ENCODE measurements at places on chromosomes 1 and 21.

DNA sequence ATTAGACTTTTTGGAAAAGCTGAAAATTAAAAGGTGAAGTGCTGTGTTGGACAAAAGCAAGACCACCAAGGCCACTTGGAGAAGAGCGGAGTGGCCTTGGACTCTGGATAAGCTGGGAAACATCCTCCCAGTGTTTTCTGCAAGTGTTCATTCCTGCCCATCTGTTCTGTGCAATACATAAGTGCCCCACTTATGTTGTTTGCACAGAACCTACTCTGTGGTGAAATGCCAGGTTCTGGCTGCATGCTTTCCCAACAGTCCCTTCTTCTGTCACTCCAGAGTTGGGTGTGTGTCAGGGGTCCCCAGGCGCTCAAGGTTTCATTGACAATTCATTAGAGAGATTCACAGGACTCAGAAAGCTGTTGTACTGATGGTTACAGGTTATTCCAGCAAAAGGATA is 30.3 kb downstream of the NHLH2 start:
- no peak for DNase-seq

DNA sequence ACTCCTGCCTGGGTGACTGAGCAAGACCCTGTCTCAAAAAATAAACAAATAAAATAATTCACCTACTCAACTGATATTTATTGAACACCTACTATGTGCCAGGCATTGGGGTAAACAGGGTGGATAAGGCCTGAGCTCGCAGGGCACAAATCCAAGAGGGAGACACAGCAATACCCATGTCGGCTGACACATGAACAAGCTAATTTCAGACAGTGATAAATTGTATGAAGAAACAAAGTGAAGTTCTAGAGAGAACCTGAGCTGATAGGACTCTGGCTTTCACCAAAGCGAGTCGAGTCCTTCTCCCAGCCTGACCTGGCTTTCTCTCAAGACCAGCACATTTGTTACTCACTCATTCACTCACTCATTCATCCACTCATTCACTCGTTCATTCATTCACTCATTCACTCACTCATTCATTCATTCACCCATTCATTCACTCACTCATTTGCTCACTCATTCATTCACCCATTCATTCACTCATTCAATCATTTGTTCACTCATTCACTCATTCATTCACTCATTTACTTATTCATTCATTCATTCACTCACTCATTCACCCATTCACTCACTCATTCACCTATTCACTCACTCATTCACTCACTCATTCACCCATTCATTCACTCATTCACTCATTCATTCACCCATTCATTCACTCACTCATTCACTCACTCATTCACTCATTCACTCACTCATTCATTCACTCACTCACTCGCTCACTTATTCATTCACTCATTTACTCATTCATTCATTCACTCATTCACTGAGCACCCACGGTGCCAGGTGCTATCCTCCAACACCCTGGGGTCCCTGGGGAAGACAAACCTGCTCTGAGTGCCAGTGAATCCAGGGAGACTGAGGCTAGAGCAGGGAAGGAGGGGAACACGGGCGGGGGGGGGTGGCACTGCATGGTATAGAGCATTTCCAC is 37.4 kb upstream of the CASZ1 start:
- DNase-seq: no peak

DNA sequence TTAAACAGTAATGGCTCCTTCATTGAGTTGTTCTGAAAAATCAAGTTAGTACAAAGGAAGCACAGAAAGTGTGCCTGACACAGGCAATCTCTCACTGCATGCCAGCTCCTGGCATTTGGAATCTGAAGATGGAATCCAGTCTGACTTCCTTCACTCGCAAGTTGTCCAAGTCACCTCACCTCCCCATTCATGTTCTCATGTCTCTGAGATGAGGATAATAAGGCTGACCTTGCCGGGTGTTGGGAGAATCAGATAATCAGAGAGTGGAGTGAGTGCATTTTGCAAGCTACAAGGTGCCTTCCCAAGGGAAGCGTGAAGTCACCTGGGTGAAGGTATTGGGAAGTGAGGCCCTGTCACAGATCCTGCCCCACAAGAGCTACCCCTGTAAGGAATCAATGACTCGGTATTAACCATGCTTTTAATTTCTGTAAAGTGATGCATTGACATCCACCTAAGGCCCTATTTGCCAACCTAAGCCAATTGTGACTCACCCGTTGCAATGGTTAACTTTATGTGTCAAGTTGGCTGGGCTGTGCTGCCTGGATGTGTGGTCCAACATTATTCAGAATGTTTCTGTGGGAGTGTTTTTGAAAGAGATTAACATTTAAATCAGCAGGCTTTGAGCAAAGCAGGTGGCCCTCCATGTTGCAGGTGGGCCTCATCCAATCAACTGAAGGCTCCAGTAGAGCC is 62.5 kb upstream of the TARBP1 start:
- no peak for DNase-seq

GRCh38 chr1:2204415-2205190 is 10.0 kb upstream of the FAAP20 start:
- DNase-seq: peak; percentile 82

DNA sequence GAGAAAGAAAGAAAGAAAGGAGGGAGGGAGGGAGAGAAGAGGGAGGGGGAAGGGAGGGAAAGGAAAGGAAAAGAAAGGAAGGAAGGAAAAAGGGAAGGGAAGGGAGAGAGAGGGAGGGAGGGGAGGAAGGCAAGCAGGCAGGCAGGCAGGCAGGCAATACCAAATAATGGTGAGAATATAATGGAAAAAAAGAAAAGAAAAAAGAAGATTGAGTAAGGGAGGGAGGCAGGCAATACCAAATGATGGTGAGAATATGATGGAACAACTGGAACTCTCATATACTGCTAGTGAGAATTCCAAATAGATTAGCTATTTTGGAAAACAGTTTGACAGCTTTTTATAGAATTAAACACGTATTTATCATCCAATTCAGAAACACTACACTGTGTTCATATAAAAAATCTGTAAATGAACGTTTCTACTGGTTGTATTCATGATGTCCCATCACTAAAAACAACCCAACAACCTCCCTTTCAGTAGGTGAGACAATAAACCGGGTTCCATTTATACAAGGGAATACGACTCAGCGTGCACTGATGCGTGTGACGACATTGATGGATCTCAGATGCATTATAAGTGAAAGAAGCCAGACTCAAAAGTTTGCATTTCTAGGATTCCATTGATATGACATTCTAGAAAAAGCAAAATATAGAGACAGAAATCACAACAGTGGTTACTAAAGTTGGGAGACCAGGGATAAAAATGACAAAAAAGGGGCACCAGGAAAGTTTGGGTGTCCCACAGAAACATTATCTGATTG is 226.4 kb downstream of the DSCAM start:
- no peak for DNase-seq

- no peak for DNase-seq
Observed at GRCh38 chr1:201666102-201666501, 127.2 kb downstream of the NAV1 start.

DNA sequence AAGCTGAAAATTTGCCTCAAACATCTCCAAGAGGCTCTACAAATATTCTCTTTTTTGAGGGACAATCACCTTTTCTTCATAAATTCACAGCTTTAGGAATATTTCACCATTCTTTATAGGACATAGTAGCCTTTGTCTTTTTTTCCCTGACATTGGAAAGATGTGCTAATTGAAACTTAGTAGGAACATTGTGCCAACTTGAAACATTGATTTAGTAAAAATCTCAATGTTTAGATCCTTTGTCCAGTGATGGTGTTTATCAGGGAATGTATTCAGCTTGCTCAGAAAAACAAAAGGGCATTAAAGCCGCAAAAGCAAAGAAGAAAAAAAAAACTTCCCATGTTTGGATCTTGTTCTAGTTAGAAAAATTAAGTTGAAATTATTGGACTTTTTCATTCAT is 52.1 kb downstream of the DPT start:
- DNase-seq: no peak

GRCh38 chr1:158771950-158772866 is at the start of gene OR6N1:
OR6N1 (minus strand) TSS chr1:158772195; CDS start chr1:158766682, 5,513 bp downstream.
- DNase-seq: no peak

DNA sequence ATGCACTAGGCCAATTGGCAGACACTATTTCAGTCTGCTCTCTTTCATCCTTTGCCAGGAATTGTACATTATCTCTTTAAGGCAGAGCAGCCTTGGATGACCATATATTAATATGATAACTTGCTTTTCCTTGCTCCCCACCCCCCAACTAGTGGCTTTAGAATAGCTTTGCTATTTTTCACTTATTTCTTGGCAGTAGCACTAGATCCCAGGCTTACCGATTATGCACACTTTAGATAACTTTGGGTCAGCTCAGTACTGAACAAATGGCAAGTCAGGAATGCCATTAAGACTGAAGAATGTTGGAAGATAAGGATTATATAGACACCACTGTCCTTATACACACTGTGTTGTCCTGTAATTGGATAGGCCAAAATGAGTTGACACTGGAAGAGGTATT is 146.4 kb downstream of the FGGY start:
- DNase-seq: no peak

- no peak for DNase-seq
Observed at GRCh38 chr21:40765811-40766210, 81.1 kb downstream of the DSCAM start.

GRCh38 chr1:91549041-91549735 is 48.5 kb downstream of the CDC7 start:
- no peak for DNase-seq

GRCh38 chr1:16215882-16216753 is 3.7 kb upstream of the ARHGEF19 start:
- DNase-seq: no peak

GRCh38 chr1:221025501-221025900 is 146.3 kb downstream of the HLX start:
- no peak for DNase-seq

DNA sequence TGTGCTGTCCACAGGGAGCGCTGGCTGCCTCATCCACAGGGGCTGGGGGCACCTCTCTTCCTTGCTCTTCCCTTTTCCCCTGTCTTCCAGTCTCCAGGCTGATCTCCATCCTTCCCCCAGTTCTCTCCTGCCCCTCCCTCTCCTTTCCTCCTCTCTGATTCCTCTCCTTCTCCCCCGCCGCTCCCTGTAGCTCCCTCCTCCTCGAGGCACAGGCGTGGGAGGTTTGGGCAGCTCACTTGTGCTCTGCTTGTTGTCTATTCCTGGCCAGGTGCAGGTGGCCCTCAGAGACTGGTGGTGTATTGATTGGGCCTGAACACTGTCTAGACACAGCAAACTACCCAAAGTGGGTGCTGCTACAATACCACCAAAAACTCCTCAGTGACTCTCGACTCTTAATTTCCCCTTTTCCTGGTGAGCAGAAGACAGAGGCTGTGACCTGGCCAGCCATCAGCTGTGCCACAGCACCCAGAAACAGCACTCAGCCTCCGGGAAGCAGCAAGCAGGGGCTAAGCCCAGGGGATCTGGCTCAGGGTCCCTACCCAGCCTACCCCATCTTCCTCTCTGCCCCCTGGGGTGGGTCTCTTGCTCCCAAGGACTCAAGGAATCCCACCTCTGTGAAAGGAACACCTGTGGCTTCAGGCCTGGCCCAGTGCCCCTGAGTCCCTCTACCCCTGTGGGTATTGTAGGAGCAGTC is 93.3 kb downstream of the DDX20 start:
- no peak for DNase-seq

DNA sequence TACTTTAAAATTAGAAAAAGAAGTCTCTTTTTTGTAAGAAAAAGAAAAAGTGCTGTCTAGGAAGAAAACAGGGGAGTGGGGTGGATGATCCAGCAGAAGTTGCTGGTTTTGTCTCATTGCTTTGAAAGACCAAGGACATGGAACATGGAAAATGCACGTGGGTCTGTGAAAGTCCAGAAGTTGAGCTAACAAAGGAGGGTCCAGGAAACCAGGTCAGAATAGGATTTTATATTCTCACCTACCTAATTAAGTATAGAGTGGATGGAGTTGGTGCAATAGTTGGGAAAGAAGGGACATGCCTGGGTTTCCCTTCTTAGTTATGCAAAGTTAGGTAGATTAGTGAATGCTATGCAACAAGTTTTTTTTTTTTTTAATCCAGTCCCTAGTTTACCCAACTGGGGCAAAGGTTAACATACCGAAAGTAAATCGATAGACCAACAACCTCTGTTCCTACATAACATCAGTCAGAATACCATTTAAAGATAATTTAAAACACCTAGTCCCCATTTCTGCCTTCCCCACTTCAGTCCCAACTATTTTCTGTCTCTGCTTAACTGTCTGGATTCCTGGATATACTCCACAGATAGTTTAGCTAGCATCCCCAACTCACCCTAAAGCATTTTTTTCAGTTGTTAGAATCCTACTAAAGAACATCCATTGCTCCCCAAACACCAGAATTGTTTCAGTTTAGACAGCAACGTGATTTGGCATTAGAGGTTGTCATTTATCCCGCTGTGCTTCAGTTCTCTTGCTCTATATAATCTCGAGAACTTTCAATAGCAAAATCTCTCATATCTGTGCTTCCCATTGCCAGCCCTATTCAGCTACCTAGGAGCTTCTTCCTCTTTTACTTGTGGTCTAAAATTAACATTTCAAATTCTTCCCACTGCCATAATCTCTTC is 105.7 kb upstream of the PLPPR5 start:
- no peak for DNase-seq

- peak; percentile 80 for DNase-seq
Observed at GRCh38 chr1:52552505-52553361, at the start of gene TUT4. TUT4 (minus strand) TSS chr1:52553092; CDS start chr1:52526280, 26,812 bp downstream.

DNA sequence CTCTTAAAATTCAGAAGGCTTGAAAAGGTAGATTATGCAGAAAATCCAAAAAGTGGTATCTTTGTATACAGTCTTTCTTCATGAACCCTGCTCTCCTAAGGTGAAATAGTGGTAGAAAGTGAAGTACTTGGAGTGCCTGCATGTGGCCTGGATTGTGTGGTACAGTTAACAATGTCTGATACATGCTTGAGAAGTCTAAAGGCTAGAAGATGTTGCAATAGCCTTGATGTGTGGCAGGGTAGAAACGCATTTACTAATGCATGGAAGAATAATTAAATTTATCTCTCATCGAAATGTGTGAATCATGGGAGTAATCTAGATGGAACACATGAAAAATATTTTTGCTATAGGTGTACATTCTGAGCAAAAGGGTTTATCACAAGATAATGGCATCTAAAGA is 1632.3 kb upstream of the B3GALT2 start:
- no peak for DNase-seq

GRCh38 chr1:179230721-179231120 is 1.2 kb upstream of the ABL2 start:
- DNase-seq: no peak
